ENCODE measurements at places on chromosomes 1 and 21.
A peak's percentile ranks its signal among the peaks of the same experiment; 100 is the strongest.

DNA sequence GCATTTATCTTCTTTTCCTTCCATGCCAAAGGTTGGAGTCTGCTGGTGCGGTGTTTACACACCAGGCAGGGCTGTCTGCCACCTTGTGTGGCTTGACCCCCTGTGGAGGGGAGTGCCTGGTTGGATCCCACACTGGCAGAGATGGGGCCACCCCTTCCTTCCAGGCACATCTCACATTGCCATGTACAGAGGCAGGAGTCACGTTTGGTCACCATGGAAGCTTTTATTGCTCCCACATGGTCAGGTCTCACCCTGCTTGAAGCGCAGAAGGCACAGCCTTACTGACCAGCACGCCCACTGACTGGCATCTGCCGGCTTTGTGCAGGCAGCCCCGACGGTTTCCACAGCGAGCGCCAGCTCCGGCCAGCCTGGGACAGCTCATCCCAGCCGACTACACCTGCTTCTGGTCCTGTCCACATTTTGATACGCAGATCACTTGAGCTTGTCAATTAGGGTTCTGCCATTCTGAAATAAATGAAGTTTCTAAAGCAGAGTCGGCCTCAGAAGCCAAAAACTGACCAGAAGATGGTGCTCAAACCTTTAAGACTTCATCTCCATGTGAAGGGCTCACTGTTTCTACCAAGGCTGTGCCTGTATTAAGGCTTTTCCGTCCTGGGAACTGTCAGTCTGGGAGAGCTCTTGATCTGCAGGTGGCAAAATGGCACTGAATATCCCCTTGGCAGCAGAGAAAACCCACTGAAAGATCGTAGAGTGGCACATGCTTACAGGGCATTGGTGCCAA is 35.6 kb upstream of the EPHA8 start:
- DNase-seq = no peak

- no peak for DNase-seq
Observed at GRCh38 chr1:55050283-55050682, 10.9 kb downstream of the PCSK9 start.

GRCh38 chr1:63723602-63724001 is 50.2 kb upstream of the ROR1 start:
- DNase-seq = no peak

DNA sequence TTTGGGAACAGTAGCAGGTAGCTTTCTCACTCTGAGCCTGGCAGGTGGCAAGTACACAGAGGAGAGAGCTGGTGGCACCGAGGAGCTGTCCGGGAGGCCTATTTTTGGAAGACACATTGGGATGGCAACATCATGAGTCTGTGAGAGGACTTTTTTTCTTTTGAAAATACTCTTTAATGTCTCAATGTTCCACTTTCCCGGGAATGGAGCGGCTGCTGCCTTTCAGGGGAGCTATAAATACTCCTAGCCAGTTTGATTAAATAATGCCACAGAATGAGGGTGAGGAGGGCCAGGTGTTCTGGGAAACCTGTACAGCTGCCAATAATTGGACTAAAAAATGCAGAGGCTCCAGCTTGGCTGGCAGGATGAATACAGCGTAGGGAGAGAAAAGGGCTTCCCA is 93.3 kb upstream of the COG2 start:
- DNase-seq = no peak

DNA sequence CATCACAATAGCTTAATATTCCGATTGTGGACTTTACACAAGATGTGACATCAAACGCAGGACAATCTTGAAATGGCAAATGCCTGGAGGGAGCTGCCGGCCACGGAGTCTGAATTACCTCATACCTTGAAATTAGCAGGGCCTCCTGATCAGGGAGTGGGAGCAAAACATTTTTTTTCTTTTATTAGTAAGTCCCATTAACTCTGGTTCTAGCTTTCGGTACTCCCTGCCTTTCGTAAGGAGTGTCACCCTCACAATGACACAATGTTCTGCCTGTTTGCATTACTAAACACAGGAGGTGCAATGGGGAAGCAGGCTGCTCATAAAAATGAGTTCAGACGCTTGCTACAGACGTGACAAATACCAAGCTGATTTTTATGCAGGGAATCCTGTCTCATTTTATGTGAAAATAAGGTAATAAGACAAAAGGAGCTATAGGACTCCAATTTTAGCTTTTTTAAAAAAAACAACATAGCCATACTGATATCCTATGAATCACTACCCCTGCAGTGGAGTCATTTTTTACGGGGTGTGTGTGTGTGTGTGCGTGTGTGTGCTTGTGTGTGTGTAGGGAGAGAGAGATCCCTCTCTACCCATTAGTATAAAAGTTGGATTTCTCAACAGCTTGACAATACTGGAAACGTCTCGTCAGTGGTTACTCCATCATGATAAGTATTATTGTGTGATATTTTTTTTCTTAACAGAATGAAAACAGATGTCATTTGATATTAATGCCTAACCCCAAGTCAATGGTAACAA is 205.1 kb upstream of the RUNX1 start:
- DNase-seq = no peak

GRCh38 chr1:216044538-216044937 is 378.7 kb downstream of the USH2A start:
- DNase-seq = no peak

GRCh38 chr1:21655748-21656147 is 13.4 kb downstream of the RAP1GAP start:
- no peak for DNase-seq

DNA sequence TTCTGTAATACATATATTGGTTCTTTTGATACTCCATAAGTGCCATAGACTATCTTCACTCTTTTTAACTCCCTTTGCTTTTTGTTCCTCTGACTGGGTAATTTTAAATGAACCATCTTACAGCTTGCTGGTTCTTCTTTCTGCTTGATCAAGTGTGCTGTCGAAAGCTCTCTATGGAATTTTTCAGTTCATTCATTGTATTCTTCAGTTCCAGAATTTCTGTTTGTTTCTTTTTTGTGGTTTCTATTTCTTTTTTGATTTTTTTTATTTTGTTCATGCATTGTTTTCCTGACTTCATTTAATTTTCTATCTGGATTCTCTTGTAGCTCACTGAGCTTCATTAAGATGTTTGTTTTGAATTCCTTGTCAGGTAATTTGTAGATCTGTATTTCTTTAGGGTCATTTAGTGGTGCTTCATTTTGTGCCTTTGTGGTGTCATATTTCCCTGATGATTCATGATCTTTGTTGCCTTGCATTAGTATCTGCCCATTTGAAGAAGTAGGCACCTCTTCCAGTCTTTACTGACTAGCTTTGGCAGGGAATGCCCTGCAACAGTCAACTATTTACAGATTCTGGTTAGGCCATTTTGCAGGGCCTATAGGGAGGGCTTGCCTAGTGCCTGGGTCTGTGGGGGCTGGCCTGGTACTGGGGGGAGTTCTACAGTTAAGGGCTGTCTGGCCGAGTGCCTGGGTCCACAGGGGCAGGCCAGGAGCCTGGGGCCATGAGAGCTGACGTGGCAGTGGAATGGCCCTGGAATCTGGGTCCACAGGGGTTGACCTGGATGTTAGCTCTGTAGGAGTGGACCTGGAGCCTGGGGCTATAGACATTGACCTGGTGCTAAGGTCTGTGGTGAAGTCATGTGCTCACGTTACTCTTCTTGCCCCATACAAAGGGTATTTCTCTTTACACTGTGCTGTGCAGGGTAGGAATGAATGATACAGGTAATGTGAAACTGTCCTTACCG is 89.7 kb downstream of the MAGI3 start:
- DNase-seq = no peak

DNA sequence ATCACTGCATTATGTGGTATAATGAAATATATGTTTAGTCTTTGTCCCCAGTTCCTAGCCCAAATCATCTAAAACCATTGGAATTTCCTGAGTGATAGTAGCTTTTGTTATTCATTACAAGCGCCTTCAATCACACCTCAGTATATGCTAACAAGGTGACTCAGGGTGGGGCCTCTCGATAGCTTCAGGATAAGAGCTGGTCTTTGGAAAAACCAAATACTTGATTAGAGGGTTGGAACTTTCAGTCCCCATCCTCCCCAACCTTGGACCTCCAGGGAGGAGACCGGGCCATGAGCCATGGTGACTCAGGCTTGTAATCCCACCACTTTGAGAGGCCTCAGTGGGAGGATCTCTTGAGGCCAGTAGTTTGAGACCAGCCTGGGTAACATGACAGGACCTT is 5.1 kb upstream of the BRDT start:
- no peak for DNase-seq

DNA sequence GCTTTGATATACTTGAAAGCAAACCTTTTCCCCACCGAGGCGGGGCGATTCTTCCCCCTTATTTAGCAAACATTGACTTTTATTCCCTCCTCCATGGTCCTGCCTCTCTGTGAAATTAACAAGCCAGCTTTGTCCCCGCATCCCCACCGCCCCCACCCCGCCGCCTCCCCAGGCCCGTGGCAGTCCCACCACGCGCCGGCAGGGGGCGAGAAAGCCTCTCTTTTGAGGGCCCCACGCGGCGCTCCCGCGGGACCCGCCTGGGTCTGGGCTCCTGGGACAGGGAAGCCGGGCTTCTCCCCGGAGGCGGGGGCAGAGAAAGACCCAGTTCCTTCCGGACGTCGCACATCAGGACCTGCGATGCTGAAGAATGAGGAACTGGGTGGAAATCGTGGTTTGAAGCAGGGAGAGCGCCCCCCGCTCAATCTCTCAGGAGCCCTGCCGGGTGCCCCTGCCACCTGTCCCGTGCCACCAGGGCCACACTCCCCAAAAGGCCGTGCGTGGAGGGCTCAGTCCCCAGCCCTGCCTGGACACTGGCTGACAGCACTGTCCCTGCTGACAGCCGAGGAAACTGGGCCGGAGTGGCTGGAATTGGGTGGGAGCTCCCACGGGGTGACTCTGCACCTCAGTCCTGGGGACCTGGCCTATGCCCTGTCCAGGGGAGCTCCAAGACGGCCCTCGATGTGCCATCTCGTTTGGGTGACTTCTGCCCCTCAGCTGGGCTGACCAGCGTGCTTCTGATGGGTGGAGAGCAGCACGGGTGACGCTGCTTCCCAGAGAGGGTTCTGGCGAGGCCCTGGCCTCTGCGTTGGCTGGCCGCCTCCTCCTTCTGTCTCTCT is 8.6 kb upstream of the ACTRT2 start:
- peak; percentile 70 for DNase-seq

GRCh38 chr1:248158758-248159157 is 13.8 kb downstream of the OR2M5 start:
- DNase-seq = no peak

DNA sequence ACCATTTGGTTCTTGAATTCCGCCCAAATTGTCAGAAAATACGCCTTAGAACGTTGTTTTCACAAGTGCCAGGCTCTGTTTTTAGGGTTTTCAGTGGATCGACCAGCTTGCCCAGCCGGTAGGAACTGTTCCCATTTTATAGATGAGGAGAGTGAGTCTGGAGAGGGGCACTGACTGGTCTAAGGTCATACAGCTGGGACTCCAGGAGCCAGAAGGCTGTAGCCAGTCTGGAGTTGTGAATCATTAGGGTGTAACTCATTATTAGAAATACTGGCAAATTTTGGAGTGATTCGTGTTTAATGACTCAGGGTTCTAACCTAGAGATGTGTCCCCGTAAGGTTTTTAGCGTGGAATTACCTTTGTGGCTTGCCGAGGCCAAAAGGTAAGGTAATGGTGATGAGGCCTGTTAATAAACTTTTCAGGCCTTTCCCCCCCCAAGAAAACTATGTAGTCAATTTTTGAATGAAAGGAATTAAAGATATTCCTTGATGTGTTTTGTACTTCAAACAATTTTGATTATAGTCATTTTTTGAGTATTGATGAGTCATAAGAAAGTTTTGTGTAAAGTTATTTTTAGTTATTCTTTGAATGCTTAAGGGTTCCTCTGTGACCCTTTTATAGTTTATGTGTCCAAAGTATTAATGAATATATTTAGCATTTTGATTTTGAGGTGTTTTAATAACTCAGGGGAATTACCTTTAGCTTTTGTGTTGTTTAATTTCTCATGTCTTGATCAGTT is 2.1 kb downstream of the DYRK1A start:
- no peak for DNase-seq

DNA sequence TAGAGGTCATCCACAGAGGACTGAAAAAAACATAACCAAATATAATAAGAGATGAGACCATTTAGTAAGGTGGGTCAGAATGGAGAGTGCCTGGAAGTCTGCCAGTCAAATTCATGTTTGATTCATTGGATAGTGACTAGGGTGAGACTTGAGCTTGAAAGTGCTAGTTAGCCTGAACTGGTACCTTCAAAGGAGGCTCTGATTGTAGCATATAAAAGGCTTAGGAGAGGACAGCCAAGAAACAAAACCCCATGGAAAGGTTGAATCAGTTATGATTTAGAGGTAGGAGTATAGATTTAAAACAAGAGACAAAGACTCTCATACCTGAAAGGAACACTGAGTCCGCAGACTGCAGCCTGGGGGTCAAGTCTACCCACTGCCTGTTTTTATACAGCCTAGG is 44.4 kb upstream of the LRRC8C start:
- no peak for DNase-seq
